ENCODE measurements at places on chromosomes 11 and 22. TPM values are rescaled to one million over a fixed set of nuclear protein-coding genes. Genes with fewer than 3 reads are reported as not detected.
A peak's percentile ranks its signal among the peaks of the same experiment; 100 is the strongest.

DNA sequence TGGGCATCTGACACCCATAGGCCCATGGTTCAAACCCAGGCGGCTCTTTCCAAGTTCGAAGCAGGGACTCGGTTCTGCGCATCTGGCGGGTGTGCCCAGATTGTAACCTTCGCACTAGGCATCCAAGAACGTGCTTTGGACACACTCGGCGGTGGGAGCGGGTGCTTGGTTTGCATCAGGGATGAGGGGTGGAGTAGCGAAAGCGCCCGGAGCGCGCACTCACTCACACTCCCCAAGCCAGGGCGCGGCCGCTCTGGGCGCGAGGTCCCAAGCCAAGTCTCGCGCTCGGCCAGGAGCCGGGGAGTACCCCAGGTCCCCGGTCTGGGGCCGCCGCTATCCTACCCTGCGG, 243 bp upstream of the SYT9 start:
- peak; percentile 53 for DNase-seq

- DNase-seq = peak; percentile 44
Observed at GRCh38 chr11:86303257-86303656, 1.2 kb downstream of the HIKESHI start.

Gene RTN4R
- total RNA-seq = 0.29 TPM

Gene NFAM1
- total RNA-seq = under 0.01 TPM

Gene GRK3
- 1.8 TPM for total RNA-seq

- DNase-seq = peak; percentile 70
Observed at GRCh38 chr22:46972901-46973831, 210.7 kb downstream of the TBC1D22A start.

Gene OSM
- not detected for total RNA-seq

Gene RFPL2
- not detected for total RNA-seq

GRCh38 chr22:50733521-50734342, 4.3 kb upstream of the ACR start:
- DNase-seq = peak; percentile 95

DNA sequence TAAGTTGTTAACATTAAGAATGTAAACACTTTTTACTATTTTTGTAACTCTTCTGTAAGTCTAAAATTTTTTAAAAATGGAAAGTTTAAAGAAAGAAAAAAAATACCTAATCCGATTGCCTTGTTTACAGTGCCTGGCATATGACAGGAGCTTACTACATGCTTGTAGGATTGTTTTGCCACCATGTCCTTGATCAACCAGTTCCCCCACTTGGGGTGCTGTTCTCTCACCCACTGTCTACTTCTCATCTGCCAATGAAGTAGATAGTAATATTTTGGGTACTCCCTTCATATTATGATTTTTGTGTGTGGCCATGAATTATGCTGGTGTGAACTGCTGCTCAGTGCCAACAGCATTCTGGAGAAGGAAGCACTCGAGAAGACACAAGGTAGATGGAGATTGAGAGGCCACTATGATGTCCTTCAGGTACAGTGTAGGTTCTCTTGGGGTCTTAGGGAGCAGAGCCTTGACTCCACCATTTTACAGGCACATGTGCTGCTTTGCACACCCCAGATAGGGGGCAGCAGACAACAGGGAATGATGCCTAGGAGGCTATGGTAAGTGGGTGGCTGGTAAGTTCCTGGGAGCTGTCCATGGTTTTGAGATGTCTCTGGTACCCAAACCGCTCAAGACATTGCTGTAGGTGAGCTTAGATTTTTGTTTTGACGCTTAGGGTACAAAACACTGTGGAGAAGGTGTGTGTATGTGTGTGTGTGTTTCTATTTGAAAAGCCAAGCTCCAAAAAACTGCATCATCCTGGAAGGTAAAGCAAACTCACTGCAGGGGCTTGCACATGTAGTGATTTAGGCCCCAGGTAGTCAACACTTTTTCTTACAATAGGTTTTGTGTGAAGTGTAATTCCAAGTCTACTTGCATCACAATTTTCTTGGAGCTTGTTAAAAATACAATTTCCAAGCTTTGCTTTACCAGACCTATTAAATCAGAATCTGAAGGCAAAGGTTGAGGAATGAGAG, 494.5 kb upstream of the LARGE1 start:
- DNase-seq = no peak

GRCh38 chr11:71406681-71407080, 41.5 kb downstream of the DHCR7 start:
- no peak for DNase-seq

DNA sequence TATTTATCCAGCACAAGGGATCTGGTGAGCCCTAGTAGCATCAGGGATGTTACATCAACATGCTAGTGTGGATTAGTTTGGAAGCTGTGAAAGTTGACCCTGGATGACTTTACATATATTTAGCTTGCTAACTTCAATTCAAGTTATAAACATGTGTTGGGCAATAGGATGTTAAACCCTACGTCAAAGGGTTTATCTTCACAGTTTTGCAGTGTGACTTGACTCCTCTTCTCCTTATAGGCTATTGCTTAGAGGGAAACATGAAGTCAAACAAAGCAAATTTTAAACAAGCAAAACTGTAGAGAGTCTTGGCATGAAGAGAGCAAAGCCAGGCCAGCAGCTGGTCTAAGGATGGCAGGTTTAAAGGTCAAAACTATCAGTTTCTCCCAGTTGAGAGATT, 11.3 kb upstream of the CTSC start:
- no peak for DNase-seq

- DNase-seq = peak; percentile 97
Observed at GRCh38 chr11:126332221-126332711, 23.2 kb upstream of the ST3GAL4 start.

Gene GNG3
- total RNA-seq = not detected

DNA sequence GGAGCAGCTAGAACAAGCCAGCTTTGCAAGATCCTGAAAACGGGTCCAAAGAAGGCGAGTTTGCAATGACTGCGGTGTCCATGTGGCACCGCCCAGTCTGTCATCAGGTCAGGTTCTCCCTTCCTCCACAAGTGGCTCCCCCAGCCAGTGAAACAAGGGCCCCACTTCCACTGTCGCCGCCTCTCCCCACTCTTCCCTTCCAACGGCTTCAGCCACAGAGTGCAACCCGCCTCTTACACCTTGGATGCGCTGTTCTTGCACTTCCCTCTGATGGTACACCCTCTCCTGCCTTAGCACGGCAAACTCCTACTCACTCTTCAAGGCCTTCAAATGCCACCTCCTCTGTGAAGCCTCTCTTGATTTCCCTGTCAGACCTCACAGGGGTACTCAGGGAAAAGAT, 10.8 kb upstream of the TCF20 start:
- DNase-seq = no peak

DNA sequence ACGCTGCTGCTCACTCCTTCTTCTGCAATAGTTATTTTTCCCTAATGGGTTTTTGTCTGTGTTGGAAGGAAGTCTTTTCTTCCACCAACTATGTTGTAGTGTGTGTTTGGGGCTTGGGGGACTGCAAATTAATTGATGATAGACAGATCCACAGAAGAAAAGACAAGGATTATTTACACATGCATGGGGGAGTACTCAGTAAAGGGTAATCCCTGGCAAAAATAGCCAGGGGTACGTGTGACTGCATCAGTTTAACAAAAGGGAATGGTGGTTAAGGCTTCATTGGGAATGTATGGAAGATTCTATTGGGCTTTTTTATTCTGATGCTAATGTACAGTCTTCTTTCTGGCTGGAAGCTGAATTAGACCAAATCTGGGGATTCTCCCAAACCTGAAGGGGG, 20.2 kb upstream of the FEZ1 start:
- no peak for DNase-seq

DNA sequence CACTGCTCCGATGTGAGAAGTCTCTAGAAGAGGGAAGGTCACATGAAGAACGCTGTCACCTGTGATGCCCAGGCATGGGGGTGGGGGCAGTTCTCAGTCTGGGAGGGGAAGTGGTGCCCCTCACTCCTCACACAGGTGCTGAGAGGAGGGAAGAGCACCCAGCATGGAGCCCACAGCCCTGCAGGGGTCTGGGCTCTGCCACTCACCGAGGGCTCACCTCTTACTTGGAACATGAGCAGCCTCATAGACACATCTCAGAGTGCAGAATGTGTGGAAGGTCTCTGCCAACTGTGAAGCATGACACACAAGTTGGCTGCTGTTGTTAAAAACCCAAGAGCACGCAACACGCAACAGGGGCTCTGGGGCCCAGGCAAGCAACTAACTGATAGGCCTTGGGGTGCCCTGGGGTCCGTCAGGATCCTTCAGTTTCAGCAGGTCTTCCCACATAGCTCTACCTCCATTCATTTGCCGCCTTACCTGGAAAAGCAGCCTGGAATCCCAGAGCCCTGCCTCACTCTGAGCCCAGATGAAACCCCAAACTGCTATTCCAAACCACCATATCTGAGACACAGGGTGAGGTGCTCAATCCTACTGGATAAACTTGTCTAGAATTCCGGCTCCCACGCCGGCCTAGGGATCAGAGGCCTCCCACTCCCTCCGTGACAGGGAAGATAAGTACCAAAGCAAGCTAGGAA, 17.5 kb upstream of the TMPRSS4 start:
- DNase-seq = no peak

DNA sequence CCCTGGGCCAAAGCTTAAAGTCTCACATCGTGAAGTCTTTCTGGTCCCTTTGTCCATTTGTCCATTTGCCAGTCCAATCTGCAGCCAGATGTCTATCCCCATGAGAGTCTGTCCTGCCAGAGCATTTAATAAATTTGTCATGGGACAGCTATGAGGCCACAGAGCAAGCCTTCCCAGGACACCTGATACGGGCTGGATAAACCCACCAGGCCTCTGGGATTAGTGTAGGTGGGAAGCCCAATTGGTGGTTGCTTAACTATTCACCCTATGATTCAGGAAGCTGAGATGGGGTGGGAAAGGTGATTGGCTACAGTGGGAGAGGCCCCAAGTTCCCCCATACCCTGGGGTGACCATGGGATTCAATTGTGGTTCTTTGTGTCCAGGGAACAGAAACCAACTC, 39.9 kb downstream of the MYEOV start:
- no peak for DNase-seq

Gene MAPK8IP2
- total RNA-seq = 0.36 TPM

- DNase-seq = peak; percentile 73
Observed at GRCh38 chr11:77472991-77473800, 698 bp downstream of the PAK1 start.

Gene HEPHL1
- total RNA-seq = not detected

Gene DEPDC7
- total RNA-seq = 13.3 TPM

Gene PGA4
- total RNA-seq = not detected

- DNase-seq = no peak
Observed at GRCh38 chr22:26663374-26663923, 6.1 kb downstream of the MIAT start.

GRCh38 chr11:76424891-76425290, 19.9 kb upstream of the EMSY start:
- no peak for DNase-seq

DNA sequence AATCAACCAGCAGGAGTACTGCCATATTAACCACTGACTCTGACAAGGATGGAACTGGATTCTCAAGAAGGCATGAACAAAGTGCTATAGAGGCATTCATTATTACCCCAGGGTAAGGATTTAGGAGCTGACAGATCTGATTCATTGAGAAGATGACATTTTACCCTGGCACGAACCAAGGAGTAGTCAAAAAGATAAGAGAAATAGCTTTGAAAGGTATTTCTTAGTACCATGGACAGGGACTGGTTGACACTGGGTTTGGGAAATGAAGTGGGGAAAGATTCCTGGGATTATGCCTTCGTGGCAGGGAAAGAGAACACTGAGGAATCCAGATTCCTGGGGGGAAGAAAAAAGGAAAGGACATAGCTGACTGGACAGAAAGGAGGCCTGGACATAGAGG, 5.1 kb upstream of the SAAL1 start:
- no peak for DNase-seq

DNA sequence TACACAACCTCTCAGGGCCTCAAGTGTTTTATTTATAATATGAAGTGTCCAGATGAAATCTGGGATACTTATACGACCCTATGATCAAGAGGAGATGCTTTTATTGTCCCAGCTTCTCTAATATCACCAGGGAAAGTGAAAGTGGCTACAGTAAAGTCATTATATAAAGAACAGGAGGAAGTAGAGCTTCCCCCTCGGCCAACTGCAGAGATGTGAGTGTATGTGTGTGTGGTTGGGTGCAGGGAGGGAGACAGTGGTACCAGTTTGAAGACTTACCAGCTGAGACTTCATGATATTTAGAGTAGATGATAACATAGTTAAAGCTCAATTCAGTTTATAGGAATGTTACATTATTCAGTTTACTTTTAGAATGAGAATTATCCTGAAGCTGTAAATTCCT, 373.6 kb upstream of the DDI1 start:
- no peak for DNase-seq

- DNase-seq = no peak
Observed at GRCh38 chr11:66918741-66919140, 39.4 kb downstream of the PC start.

Gene SCUBE2
- total RNA-seq = 2.7 TPM

DNA sequence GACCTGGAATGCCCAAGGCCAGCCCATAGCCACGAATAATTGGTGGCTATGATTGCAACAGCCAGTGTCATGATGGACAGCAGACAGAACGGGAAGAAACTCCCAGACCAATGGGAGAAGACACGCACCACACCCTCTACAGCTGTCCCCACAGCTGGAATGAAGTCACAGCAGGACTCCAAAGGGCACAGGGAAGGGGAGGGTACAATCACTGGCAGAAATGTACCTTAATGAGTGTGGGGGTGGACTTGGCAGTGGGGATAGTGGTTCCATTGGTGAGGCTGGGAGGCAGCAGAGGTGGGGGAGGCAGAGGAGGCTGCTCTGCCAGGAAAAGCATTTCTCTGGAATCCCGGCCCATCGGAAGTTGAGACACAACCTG, 52.9 kb downstream of the SGSM3 start:
- DNase-seq = peak; percentile 58

Gene LDHAL6A
- not detected for total RNA-seq

Gene KRTAP5-8
- 0.36 TPM for total RNA-seq

Gene APIP
- total RNA-seq = 27.5 TPM

Gene SNX32
- 1.1 TPM for total RNA-seq

DNA sequence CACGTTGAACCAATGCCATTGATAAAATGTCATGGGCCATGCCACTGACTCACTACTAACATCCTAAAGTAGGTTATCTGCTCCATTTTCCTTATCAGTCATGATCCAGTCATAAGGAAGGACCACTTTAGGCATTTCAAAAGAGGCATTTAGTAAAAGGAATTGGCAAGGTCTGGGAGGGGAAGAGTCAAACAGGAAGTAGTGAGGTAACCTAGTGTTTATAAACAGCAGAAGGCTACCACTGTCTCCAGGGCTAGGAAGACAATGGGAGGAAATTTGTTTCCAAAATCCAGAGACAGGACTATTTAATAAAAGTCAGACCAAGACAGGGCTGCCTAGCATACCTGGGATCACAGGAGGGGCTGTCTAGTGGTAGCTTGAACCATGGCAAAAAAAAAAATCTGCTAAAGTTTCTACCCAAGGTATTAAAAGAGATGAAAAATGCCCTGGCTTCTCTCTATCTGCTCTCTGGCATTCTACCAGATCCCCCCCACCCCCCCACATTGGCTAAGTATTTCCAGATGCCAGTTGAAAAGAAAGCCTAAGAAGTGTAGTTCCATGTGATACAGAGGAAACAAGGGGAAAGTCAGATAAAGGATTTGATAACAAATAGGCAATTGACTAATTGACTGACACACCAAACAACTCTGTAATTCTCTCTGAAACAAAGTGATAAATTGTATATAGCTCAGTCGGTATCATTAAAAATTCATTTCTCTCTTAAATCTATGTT, 50.4 kb upstream of the C11orf87 start:
- DNase-seq = no peak

Gene KCNK4
- total RNA-seq = 0.29 TPM

Gene MEI1
- 0.36 TPM for total RNA-seq

GRCh38 chr22:38230108-38230825, 28.5 kb downstream of the MAFF start:
- DNase-seq = peak; percentile 67
